Glomerular endothelial cell (primary cell): ENCODE measurements at places on chromosomes 13 and 19. TPM values are rescaled to one million over a fixed set of nuclear protein-coding genes. Genes with fewer than 3 reads are reported as not detected.

ELSPBP1 gene
- not detected in 2 replicates for total RNA-seq

GRCh38 chr13:80050252-80050651, 290.7 kb downstream of the SPRY2 start:
- DNase-seq, result no peak

GRCh38 chr13:114121496-114122126, 10.8 kb downstream of the RASA3 start:
- DNase-seq, result no peak

GRCh38 chr13:78326633-78327032, 276.7 kb downstream of the POU4F1 start:
- DNase-seq, result no peak
